ENCODE measurements at places on chromosomes 1 and 21. TPM values are rescaled to one million over a fixed set of nuclear protein-coding genes. Genes with fewer than 3 reads are reported as not detected.

GRCh38 chr1:156260896-156261295 lies 13.0 kb upstream of the PAQR6 start:
- DNase-seq = no peak

The CYP4A11 gene
- not detected for polyA plus RNA-seq

GRCh38 chr21:42432695-42433094 lies 29.0 kb downstream of the UBASH3A start:
- no peak for DNase-seq

- no peak for DNase-seq
Observed at GRCh38 chr1:92945748-92946270, 15.5 kb downstream of the DIPK1A start.

- no peak for DNase-seq
Observed at GRCh38 chr1:65478379-65479026, 58.0 kb downstream of the LEPR start.

- no peak for DNase-seq
Observed at GRCh38 chr1:213120961-213121360, 69.9 kb downstream of the RPS6KC1 start.

- DNase-seq = no peak
Observed at GRCh38 chr1:207646944-207647579, 2.1 kb downstream of the CR1L start.

DNA sequence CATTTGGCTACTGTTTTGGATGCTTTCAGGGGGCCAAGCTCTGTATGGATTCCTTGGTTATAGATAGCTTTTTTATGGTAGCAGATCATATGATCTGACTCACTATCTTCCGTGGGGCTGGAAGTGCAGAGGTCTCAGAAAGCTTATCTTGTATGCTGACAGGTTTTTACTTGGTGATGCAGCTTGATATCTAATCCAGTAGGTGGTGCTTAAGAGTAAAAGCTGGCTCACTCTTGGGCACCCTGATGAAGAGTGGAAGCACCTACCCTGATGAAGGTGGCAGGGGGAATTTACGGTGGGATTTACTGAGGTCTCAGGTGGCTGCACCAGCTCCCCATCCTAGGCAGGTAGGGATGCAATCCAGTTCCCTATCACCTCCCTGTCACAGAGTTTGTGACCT lies 151.2 kb downstream of the PTBP2 start:
- DNase-seq = no peak

DNA sequence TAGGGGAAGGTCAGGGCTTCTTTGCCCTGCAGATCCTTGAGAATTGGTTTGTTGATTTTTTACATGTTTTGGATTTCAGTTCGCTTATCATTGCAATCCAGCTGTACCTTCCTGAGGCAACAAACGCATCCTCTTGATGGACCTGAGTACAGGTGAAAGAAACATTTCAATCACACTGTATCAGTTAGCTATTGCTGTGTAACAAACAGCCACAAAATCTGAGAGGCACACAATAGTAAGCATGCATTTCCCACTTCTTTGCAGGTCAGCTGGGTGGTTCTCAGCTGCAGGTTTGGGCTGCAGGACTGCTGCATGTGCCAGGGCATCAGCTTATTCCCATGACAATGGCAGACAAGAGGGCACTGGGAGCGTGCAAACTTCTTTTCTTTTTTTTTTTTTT lies 586.4 kb downstream of the MATN1 start:
- no peak for DNase-seq

- peak; percentile 99 for DNase-seq
Observed at GRCh38 chr21:14548779-14549178, 2.7 kb upstream of the SAMSN1 start.

The LCE6A gene
- not detected for polyA plus RNA-seq

The ADAR gene
- 100 TPM for polyA plus RNA-seq

GRCh38 chr21:44525391-44526095 lies 14.5 kb downstream of the KRTAP10-1 start:
- DNase-seq = no peak

DNA sequence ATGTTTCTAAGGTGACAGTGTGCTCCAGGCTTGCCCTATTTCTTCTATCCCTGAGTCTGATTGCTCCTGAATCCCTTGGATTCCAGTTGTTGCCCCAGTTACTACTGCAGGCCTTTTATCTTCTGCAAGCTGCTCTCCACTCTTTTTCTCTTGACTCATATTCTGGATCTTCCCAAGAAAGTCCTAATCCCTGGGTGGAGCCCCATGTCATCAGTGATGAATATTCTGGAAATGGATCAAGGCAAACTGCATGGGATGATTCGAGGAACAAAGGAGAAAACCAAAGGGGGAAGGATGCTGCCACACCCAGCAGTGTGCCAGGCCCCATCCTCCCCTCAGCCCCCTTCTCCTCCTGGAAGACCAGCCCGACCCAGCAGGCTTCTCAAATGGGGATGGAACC lies 63.3 kb upstream of the ATP2B4 start:
- DNase-seq = no peak

- DNase-seq = no peak
Observed at GRCh38 chr1:108645564-108646184, 15.2 kb downstream of the HENMT1 start.

DNA sequence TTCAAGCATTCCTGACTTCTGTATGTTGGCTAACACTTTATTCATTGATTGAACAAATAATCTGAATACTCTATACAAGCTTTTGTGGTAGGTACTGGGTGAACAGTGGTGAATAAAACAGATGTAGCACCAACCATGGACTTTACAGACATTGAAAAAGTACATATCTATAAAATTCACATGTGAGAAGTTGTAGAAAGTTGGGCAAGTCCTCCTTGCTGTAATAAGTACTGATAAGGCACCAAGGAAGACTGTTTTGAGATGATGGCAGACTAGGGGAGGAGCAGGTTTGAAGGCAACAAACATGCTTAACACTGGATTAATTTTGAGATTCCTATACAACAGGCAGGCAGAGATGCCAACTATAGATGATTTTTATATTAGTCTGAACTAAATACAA lies 42.4 kb downstream of the RNF2 start:
- no peak for DNase-seq
